ENCODE measurements at places on chromosomes 6 and 20.

GRCh38 chr20:2578475-2579192, 42.3 kb downstream of the TMC2 start:
- no peak for DNase-seq

- no peak for DNase-seq
These were observed 295.5 kb upstream of the ZNF337 start for GRCh38 chr20:25992146-25992545.

DNA sequence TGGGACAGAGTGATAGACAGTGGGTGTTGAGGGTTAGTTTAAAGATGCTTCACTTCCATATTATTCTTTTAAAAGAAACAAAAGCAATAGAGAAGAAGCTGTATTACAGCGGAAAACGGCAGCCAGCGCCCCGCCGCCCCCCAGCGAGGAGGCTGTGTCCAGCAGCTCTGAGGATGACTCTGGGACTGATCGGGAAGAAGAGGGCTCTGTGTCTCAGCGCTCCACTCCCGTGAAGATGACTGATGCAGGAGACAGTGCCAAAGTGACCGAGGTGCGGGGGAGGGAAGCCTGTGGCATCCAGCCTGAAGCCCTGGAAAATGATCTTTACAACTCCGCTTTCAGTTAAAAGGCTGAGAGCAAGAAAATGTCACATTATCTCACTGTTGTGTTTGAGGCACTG, 100.2 kb downstream of the FIG4 start:
- DNase-seq = no peak

GRCh38 chr20:28562510-28562898, 2695.0 kb upstream of the DEFB115 start:
- peak; percentile 53 for DNase-seq

- no peak for DNase-seq
These were observed 89.9 kb upstream of the MTHFD1L start for GRCh38 chr6:150775415-150776203.

- DNase-seq = peak; percentile 98
These were observed 48.0 kb downstream of the MUC22 start for GRCh38 chr6:31058128-31058894.

- no peak for DNase-seq
These were observed 87.0 kb upstream of the LRFN2 start for GRCh38 chr6:40674170-40674569.

GRCh38 chr20:64042054-64042781, 6.2 kb downstream of the C20orf204 start:
- no peak for DNase-seq

DNA sequence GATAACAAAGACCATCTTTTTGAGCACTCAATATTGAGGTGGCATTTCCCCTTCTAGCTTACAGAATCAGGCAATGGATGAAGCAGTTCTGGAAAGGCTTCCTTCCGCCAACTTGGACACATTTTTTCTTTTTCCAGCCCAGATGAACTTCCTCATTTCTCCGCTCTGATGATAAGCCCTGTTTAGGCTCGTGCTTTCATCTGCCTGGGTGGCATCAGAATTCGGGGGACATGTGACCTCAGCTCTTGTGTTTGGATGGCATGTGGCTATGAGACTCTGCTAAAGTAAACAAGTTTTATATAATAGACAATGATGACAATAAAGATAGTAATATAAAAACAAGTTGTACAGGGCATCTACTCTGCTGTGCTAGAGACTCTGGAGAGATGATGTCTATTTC, 796.7 kb downstream of the DHX35 start:
- DNase-seq = no peak

DNA sequence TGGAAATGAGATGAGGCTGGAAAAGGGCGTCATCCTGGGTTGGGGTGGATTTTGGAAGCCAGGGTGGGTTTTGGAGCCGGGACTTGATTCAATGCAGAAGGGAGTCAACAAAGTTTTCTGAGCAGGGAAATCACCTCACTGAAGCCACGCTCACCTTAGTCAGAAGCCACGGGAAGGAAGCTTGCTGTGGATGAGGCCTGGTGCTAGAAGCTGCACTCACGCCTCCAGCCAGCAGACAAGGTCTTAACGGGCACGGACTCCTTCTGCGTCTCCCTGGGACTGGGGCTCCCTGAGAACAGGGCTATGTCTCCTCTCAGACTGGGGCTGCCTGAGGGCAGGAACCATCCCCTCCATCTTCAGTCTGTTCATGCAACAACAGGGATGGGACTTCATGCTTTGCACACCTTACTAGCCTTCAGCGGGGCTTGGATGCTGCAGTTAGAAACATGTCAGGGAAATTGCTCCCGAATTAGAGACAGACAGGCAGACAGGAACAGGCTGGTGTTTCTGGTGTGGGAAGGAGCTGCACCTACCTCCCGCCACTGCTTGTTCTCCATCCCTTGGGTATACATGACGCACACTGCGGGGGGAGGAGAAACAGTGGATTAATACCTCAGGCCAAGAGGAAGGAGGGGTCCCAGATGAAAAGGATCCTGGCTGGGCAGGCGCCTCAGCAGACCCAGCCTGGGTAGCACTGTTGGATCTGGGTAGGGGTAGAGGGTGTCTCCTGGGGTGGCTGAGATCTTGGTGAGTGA, 17.5 kb downstream of the CPNE5 start:
- no peak for DNase-seq

DNA sequence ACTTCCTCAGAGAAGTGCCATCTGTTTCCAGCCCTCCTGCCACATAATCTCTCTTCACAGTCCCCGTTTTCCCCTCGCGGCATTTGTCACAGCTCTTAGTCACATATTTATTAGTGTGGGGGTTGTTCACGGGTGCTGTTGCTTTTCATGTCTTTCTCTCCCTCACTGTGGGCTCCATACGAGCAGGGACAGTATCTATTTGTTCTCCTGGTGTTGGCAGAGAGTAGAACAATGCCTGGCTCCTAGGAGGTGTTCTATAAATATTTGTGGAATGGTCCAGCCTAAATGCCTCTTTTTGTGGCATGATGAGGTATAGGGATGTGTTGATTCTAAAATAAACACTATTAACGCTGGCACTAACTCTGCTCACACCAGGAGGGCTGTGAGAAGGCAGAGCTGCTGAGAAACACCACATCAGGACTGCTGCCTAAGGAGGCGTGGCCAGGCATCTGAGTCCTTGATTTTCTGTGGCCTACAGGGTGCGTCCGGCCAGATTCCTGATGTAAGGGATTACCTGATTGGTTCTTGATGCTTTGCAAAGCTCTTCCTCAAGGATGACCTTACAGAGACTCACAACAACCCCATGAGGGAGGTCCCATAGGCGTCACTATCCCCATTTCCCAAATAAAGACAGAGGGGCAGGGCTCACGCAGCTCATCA, 219.8 kb upstream of the ARID1B start:
- DNase-seq = no peak

Data from HCEC 1CT (cell line).